ENCODE measurements at places on chromosomes 4 and X.
A peak's percentile ranks its signal among the peaks of the same experiment; 100 is the strongest.

GRCh38 chr4:55568905-55569504 is 22.3 kb upstream of the CLOCK start:
- no peak for DNase-seq

DNA sequence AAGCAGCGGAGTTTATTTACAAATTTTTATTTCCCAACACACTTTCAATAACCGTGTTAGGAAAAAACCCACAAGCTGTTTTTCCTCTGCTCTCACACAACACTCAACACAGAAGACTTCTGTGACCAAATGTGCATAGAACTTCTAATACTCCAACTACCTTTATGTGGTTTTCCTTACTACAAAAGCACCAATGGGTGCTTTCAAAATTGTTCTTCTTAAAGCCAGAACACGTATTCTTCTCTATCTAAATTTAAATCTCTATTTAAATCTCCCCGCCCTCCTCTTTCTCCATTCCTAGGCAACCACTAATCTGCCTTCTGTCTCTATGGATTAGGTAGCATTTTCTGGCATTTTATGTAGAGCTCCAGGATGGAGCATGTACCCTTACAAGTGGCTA is 90.0 kb downstream of the SHROOM2 start:
- no peak for DNase-seq

DNA sequence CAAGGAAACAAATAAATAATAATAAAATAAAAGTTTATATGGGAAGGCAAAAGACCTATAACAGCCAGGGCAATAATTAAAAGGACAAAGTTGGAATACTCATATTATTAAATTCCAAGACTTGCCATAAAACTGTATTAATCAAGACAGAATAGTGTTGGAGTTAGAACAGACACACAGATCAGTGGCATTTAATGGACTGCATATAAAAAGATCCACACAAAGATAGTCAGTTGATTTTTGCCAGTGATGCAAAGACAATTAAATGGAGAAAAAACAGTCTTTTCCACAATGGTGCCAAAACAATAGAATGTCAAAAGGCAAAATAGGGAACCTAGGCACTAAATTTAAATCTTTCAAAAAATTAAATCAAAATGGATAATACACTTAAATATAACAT is 587.1 kb upstream of the GRIA3 start:
- no peak for DNase-seq

- DNase-seq, result no peak
Measured at GRCh38 chrX:102154218-102154860, 1.4 kb downstream of the BEX5 start.

- peak; percentile 23 for DNase-seq
Measured at GRCh38 chr4:27318740-27319139, 458.1 kb downstream of the STIM2 start.

- DNase-seq, result no peak
Measured at GRCh38 chrX:41445781-41446358, 1.3 kb upstream of the NYX start.

GRCh38 chr4:59091146-59092142 is 1981.3 kb upstream of the IGFBP7 start:
- DNase-seq, result no peak
